ENCODE measurements at places on chromosomes 7 and 10.

DNA sequence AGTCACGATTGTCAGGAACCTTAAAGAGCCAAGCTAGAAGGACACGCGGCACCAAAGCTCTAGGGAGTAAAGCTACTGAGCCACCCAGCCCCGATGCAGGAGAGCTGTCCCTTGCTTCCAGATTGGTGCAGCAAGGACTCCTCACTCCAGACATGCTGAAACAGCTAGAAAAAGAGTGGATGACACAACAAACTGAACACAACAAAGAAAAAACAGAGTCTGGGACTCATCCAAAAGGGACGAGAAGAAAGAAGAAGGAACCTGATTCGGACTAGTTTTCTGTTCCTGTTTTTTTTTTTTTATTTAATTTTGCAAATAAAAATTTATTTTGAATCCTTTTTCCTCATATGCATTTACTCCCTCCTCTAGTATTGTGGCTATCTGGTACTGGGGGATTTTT, 11.4 kb upstream of the HKDC1 start:
- no peak for DNase-seq

DNA sequence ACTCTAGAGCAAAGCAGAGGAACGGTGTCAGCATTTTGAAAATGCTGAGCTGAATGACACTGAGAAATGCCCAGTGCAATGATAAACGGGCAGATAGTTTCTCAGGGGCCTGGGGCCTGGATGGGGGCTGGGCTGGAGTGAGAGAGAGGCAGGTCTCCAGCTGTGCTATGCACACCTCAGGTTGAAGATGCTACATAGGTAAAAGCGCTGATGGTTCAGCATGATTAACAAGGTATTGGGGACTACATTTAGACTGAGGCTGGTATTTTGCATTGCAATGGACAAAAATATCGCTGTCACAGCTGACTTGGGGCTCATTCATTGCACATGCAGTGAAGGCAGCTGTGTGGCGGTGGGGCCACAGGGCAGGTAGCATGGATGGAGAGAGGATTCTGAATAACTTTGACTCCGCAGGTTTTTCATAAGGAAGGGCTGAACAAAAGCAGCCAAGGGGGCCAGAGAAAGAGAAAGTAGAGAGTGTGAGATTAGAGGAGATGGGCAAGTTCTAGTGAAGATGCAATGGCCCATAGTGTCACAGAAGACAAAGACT, 290.8 kb upstream of the ZNF32 start:
- DNase-seq, result no peak

GRCh38 chr10:1155791-1156615, 99.8 kb downstream of the WDR37 start:
- DNase-seq, result no peak

DNA sequence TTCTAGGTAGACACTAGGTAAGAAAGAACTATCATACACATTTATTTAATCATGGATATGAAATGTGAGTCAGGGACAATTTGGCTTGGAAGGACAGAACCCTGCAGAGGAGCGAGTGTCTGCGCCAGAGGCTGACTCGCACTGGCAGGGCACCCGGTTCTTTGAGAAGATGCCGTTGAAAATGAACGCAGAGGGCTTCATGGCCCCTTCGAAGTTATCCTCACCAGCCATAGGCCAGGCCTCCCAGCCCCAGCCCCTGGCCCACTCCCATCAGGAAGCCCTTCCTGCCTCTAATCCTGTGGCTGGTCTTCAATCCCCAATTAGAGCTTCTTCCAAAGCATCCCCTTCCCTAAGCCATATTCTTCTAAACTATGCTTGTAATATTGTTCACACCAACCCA, 239.8 kb downstream of the TCERG1L start:
- DNase-seq, result no peak

GRCh38 chr7:151661587-151661986, 141.9 kb upstream of the RHEB start:
- no peak for DNase-seq

- DNase-seq, result no peak
Observed at GRCh38 chr10:97718659-97719142, 5.2 kb downstream of the MARVELD1 start.

GRCh38 chr10:89502549-89502948, 32.8 kb downstream of the SLC16A12 start:
- DNase-seq, result no peak

DNA sequence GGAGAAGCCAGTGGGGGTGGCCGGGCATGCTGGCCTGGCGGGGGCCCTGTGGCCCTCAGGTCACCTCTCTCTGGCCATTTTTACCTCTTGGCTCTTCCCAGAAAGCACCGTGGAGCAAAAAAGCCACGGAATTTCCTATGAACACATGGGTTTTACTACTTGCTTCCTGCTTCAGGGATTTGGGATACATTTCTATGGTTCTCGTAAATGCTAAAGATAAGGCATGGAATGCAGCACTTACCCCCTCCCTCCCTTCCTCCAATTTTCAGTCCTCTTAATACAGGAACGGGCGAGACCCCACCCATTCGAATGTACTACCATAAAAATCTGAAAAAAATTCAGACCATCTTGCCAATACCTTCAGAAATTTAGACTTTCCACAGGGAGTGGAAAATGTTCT, 279.7 kb downstream of the ARHGAP12 start:
- DNase-seq, result no peak

DNA sequence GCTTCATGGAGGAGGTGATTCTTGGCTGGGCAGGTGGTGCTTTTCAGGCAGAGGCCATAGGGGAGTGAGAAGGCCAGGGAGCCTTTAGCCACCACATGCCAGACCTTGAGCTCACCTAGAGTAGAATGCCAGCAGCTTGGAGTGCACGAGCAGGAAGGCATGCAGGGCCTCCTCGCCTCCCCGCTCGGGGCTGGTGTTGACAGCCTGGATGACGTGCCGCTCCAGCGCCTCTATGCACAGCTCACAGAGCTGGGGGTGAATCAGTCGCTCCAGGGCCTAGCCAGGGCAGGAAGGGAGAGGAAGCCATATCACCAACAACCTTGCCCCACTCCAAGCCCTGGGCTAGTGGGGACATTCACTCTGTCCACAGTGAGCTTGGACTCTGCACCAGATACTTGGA, 15.7 kb downstream of the HPS1 start:
- no peak for DNase-seq

- no peak for DNase-seq
Observed at GRCh38 chr10:129184196-129184595, 282.8 kb upstream of the MGMT start.

Measured in stimulated activated CD4-positive, alpha-beta T cell treated with anti-CD3 and anti-CD28 coated beads, Interleukin-15, amount 100 ng/mL, for 24 hours (primary cell).